Esophagus squamous epithelium (tissue), 5 donors: ENCODE measurements at places on chromosomes 2 and 18. TPM values are rescaled to one million over a fixed set of nuclear protein-coding genes. Genes with fewer than 3 reads are reported as not detected.

DNA sequence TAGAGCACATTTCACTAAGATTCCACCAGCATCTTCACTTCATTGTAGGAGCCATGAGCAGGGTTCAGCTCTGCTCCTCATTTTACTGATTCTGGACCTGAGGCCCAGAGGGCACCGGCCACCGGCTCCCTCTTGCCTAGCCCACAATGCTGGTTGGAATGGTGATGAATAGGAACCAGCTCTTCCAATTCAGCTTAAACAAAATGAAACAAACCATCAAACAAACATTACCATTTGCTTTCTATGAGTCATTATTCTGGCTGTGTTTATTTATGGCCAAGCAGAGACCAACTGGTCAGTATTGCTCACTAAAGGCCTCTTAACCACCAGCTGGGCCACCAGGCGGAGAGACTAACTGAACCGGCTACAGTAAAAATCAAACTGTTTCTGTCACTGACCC, 176.7 kb downstream of the MTX2 start:
- no peak for DNase-seq
- H3K4me3 ChIP-seq, result no peak overlapping the region
- no peaks in the 10 kb centered on the region for H3K27me3 ChIP-seq
- peaks cover 13% of the 10 kb centered on the region for H3K4me1 ChIP-seq

ACVR1C gene
- 0.04 TPM for total RNA-seq

- H3K27ac ChIP-seq, result peak overlapping the region; percentile 40
- no peaks in the 10 kb centered on the region for H3K4me1 ChIP-seq
- no peak for DNase-seq
These were observed 73.3 kb downstream of the TXNL1 start for GRCh38 chr18:56565046-56565445.

DNA sequence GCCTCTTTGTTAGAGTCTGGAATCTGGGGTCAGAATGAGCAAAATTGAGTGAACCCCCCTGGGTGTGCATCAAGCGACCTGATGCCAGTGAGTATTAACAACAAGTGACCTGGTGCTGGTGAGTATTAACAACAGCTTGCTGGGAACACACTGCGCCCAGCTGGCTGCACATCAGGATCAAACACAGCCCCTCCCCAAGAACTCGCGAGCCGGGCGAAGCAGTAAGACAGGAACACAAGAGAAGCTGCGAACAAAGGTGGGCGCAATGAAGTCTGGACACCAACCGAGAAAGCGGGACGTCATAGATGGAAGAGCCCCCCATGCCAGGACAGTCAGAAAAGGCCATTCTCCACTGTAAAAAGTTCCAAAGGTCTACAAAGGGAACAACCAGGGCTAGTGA, 34.3 kb downstream of the CRACDL start:
- H3K27me3 ChIP-seq, result no peaks in the 10 kb centered on the region
- DNase-seq, result no peak
- H3K27ac ChIP-seq, result no peak overlapping the region

GRCh38 chr2:162370931-162371330, 27.0 kb downstream of the GCA start:
- no peak overlapping the region for H3K4me3 ChIP-seq
- no peak for DNase-seq
- H3K36me3 ChIP-seq, result no peaks in the 10 kb centered on the region
- no peak overlapping the region for H3K27ac ChIP-seq
- H3K4me1 ChIP-seq, result no peaks in the 10 kb centered on the region
- no peaks in the 10 kb centered on the region for H3K27me3 ChIP-seq

CFC1B gene
- total RNA-seq, result not detected

- no peaks in the 10 kb centered on the region for H3K27me3 ChIP-seq
- no peaks in the 10 kb centered on the region for H3K36me3 ChIP-seq
- no peak for DNase-seq
These were observed 781 bp upstream of the SLC5A6 start for GRCh38 chr2:27212626-27213471.

GRCh38 chr2:63545023-63545422, 43.3 kb downstream of the WDPCP start:
- no peak overlapping the region for H3K27ac ChIP-seq
- H3K4me1 ChIP-seq, result no peaks in the 10 kb centered on the region
- H3K36me3 ChIP-seq, result no peaks in the 10 kb centered on the region
- no peaks in the 10 kb centered on the region for H3K27me3 ChIP-seq
- no peak for DNase-seq

- peaks cover 16% of the 10 kb centered on the region for H3K4me1 ChIP-seq
- H3K36me3 ChIP-seq, result no peaks in the 10 kb centered on the region
- H3K27me3 ChIP-seq, result no peaks in the 10 kb centered on the region
- no peak overlapping the region for H3K4me3 ChIP-seq
- no peak for DNase-seq
- H3K27ac ChIP-seq, result no peak overlapping the region
These were observed 286.9 kb downstream of the TMX3 start for GRCh38 chr18:68427951-68428401.

- H3K4me1 ChIP-seq, result peaks cover 60% of the 10 kb centered on the region
- peak; percentile 44 for DNase-seq
- H3K36me3 ChIP-seq, result peaks cover 25% of the 10 kb centered on the region
- H3K4me3 ChIP-seq, result no peak overlapping the region
- no peaks in the 10 kb centered on the region for H3K27me3 ChIP-seq
These were observed 8.2 kb downstream of the SLC35F6 start for GRCh38 chr2:26772064-26773001.

DNA sequence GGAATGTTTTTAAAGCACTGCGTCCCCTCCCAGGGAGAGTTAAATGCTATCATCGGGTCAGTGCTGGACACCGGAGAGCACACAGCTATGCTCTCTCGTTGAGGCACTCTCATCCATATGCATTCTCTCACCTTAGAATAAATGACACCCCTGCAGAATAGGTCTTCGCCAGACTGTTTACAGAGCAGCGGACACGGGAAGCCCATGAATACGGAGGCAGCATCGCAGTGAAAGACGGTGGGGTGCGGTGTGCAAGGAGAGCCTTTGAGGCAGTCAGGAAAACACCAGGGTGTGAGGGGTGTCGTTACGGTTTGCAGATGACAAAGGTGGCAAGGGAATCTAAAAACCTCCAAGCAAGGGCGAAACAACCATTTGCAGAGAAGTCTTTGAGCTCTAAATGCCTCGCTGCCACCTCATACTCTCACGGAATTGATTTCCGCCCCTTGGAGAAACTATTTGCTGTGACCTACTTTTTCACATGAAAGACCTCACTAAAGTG, 169.2 kb upstream of the FHL2 start:
- H3K4me3 ChIP-seq, result no peak overlapping the region
- no peak overlapping the region for H3K27ac ChIP-seq
- peaks cover 16% of the 10 kb centered on the region for H3K27me3 ChIP-seq
- DNase-seq, result no peak

- H3K27me3 ChIP-seq, result no peaks in the 10 kb centered on the region
- H3K4me1 ChIP-seq, result peaks cover 7% of the 10 kb centered on the region
- peak overlapping the region; percentile 95 for H3K27ac ChIP-seq
These were observed 526 bp downstream of the PRKRA start for GRCh38 chr2:178450524-178450773.

- no peaks in the 10 kb centered on the region for H3K36me3 ChIP-seq
- no peaks in the 10 kb centered on the region for H3K4me1 ChIP-seq
- DNase-seq, result peak; percentile 0
- H3K27ac ChIP-seq, result no peak overlapping the region
- H3K4me3 ChIP-seq, result no peak overlapping the region
- no peaks in the 10 kb centered on the region for H3K27me3 ChIP-seq
These were observed 20.6 kb downstream of the HTR2B start for GRCh38 chr2:231104115-231104713.

- no peak overlapping the region for H3K27ac ChIP-seq
- no peak for DNase-seq
- no peaks in the 10 kb centered on the region for H3K4me1 ChIP-seq
- H3K4me3 ChIP-seq, result no peak overlapping the region
These were observed 95.7 kb upstream of the POU3F3 start for GRCh38 chr2:104758199-104758620.

DNA sequence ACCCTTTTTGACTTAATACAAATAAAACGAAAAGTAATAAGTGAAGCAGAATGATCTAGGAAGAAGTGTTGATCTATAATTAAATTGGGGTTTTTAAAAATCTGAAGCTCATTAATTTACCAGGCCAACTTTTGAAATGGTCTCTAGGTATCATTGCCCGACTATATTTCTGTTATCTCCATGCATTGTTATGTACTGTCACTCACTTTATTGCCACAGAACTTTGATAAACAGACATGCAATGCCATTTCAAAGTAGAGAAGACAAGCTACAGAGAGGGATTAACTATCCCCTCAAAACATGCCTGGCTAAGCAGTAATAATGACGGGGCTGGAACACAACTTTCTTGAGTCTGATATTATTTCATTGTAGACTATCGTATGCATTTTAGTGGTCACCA, 147.6 kb upstream of the ITGA4 start:
- DNase-seq, result no peak
- H3K27me3 ChIP-seq, result no peaks in the 10 kb centered on the region
- peaks cover 3% of the 10 kb centered on the region for H3K4me1 ChIP-seq
- no peak overlapping the region for H3K4me3 ChIP-seq
- H3K27ac ChIP-seq, result no peak overlapping the region

GRCh38 chr2:17851731-17852585, 26.5 kb upstream of the KCNS3 start:
- no peak for DNase-seq
- H3K4me3 ChIP-seq, result no peak overlapping the region
- H3K27ac ChIP-seq, result no peak overlapping the region
- H3K36me3 ChIP-seq, result no peaks in the 10 kb centered on the region

DNA sequence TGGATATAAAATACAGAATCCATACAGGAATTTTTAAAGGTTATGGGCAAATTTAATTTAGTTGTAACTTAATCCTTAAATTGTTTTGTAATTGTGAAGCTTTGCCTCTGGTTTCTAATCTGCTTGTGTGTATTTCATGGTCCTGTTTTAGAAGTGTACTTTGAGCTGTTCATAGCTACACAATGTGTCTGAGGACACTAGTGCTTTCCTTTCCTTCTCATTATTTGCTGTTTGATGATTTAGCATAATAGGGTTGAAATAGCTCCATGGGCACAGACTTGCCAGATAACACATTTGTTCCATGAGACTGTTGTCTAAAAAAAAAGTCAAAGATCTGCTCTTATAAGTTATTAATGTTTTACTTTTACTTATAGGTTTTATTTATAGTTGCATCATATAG, 134.2 kb downstream of the MYO1B start:
- H3K4me1 ChIP-seq, result peaks cover 16% of the 10 kb centered on the region
- no peak overlapping the region for H3K27ac ChIP-seq
- no peak overlapping the region for H3K4me3 ChIP-seq

AGPS gene
- total RNA-seq, result 26.9 TPM

FKBP1B gene
- total RNA-seq, result 4.5 TPM

- H3K4me1 ChIP-seq, result no peaks in the 10 kb centered on the region
- no peaks in the 10 kb centered on the region for H3K27me3 ChIP-seq
- no peak for DNase-seq
- H3K27ac ChIP-seq, result no peak overlapping the region
These were observed 490.1 kb upstream of the REG3G start for GRCh38 chr2:78535395-78535794.

DOK1 gene
- 3.0 TPM for total RNA-seq
